ENCODE measurements at places on chromosomes 4 and X. TPM values are rescaled to one million over a fixed set of nuclear protein-coding genes. Genes with fewer than 3 reads are reported as not detected.

The CT47C1 gene
- total RNA-seq: not detected

The TIGD4 gene
- 0.31 TPM for total RNA-seq

The SATL1 gene
- not detected for total RNA-seq

The FGG gene
- not detected for total RNA-seq

The PROM1 gene
- not detected for total RNA-seq

The PNMA6F gene
- not detected for total RNA-seq

The ADRA2C gene
- not detected for total RNA-seq

The FGF13 gene
- not detected for total RNA-seq

The TRIM60 gene
- total RNA-seq: not detected

The RHOH gene
- 97.5 TPM for total RNA-seq

The TCEAL3 gene
- 5.6 TPM for total RNA-seq

The MAMLD1 gene
- 2.1 TPM for total RNA-seq

Data from activated CD4-positive, alpha-beta memory T cell treated with anti-CD3 and anti-CD28 coated beads for 36 hours (primary cell).